ENCODE measurements at places on chromosomes 7 and 10. TPM values are rescaled to one million over a fixed set of nuclear protein-coding genes. Genes with fewer than 3 reads are reported as not detected.

Gene GPNMB
- 280 TPM for total RNA-seq

Gene NUTM2E
- not detected for total RNA-seq

Gene OR6V1
- total RNA-seq: not detected

Gene ABCB4
- 0.44 TPM for total RNA-seq

Gene TMEM168
- total RNA-seq: 23.1 TPM

Gene SMKR1
- total RNA-seq: 0.44 TPM

Gene GALNT11
- total RNA-seq: 65.6 TPM

Gene LRMDA
- 0.55 TPM for total RNA-seq

Gene COL17A1
- total RNA-seq: 0.33 TPM

Gene RBP4
- not detected for total RNA-seq

Gene CHN2
- 0.87 TPM for total RNA-seq

Gene NDUFA5
- 31.9 TPM for total RNA-seq

Gene C10orf105
- total RNA-seq: under 0.01 TPM

Gene CYP2C8
- not detected for total RNA-seq

Gene TMEM72
- not detected for total RNA-seq

Gene PLCE1
- total RNA-seq: 2.2 TPM

Gene MMD2
- not detected for total RNA-seq

Gene AMPH
- total RNA-seq: 1.5 TPM

Gene ARMH3
- total RNA-seq: 10.7 TPM

All from uterine smooth muscle cell (primary cell).